ENCODE measurements at places on chromosomes 16 and 17.

DNA sequence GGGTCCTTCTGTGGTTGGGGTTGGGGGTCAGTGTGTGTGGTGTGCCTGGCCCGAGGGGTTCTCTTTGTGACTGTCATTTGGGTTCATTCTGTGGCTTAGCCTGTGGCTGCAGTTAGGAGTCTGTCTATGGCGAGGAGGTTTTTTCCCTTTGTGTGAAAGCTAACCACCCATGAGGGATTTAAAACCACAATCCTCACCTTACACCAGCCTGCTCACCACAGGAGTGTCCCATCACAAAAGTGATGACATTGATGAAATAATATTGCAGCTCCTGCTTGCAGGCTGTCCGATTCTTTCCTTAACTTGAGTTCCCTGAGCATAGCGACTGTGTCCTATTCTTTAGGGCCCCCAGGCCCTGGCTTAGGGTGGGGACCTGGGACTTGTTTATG, 113.6 kb downstream of the RAP1GAP2 start:
- no peak overlapping the region for H3K4me3 ChIP-seq
- H3K36me3 ChIP-seq = peaks cover 35% of the 10 kb centered on the region
- no peaks in the 10 kb centered on the region for H3K4me1 ChIP-seq
- no peaks in the 10 kb centered on the region for H3K27me3 ChIP-seq

GRCh38 chr17:50771991-50772785, 4.9 kb upstream of the ANKRD40CL start:
- H3K27me3 ChIP-seq = no peaks in the 10 kb centered on the region
- H3K4me3 ChIP-seq = no peak overlapping the region
- H3K27ac ChIP-seq = no peak overlapping the region
- H3K36me3 ChIP-seq = no peaks in the 10 kb centered on the region
- no peaks in the 10 kb centered on the region for H3K4me1 ChIP-seq

GRCh38 chr17:58333736-58334207, 5.2 kb upstream of the TSPOAP1 start:
- no peaks in the 10 kb centered on the region for H3K27me3 ChIP-seq
- H3K4me3 ChIP-seq = peak overlapping the region; percentile 98
- no peak for DNase-seq
- peak overlapping the region; percentile 98 for H3K27ac ChIP-seq
- H3K36me3 ChIP-seq = peaks cover 23% of the 10 kb centered on the region

DNA sequence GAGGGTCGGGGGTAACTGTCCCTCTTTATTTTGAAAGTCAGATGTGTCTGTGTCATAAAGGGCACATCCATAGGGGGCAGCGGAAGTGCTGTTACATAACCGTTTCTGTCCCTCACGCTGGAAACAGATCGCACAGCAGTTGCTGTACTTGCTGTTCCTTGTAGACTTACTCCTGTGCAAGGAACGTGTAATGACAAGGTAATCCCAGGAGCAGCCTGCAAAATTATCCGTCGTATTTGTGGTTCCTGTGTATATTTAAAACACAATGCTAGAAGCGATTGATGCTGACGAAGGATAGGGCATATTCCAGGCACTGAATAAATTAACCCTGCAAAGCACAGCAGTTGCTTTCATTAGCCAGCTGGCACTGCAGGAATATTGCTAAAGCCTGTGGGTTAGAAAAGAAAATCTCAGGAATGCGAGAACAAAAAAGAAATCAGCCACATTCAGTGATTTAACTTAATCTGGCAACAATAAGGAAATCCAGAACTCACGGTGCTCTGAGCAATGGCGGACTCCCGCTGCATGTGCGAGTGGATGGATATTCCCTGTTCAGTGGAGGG, 76.2 kb downstream of the SPECC1 start:
- H3K36me3 ChIP-seq = no peaks in the 10 kb centered on the region
- no peak overlapping the region for H3K4me3 ChIP-seq
- no peak overlapping the region for H3K27ac ChIP-seq
- no peaks in the 10 kb centered on the region for H3K4me1 ChIP-seq

GRCh38 chr17:60463157-60463835, 41.0 kb downstream of the CHCT1 start:
- no peak overlapping the region for H3K27ac ChIP-seq
- H3K36me3 ChIP-seq = peaks cover 56% of the 10 kb centered on the region
- DNase-seq = no peak
- H3K4me1 ChIP-seq = no peaks in the 10 kb centered on the region

DNA sequence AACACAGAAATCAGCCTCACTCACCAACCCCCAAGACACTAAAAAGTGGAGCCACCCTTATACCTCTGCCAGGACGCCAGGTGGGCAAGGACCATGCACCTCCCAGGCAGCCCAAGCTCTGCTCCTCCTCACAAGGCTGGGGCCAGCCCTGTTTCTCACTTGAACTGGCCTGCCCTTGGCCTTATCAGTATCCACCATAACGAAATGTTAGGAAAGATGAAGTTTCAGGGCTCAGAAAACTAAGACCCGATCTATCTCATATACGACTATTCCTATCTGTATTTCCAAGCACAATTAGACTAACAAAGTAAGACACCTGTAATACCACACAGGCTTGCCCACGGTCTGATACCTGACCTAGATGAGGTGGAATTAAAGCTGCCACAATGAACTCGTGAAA, 6.9 kb downstream of the FBXO31 start:
- peaks cover 9% of the 10 kb centered on the region for H3K4me1 ChIP-seq
- no peaks in the 10 kb centered on the region for H3K27me3 ChIP-seq
- no peak for DNase-seq
- H3K36me3 ChIP-seq = no peaks in the 10 kb centered on the region
- H3K27ac ChIP-seq = no peak overlapping the region
- no peak overlapping the region for H3K4me3 ChIP-seq

- no peak for DNase-seq
- H3K27ac ChIP-seq = no peak overlapping the region
- no peaks in the 10 kb centered on the region for H3K4me1 ChIP-seq
Measured at GRCh38 chr16:20866801-20867200, 33.4 kb downstream of the DCUN1D3 start.

GRCh38 chr17:50963139-50963538, 97.0 kb upstream of the TOB1 start:
- H3K4me3 ChIP-seq = no peak overlapping the region
- DNase-seq = no peak
- H3K27me3 ChIP-seq = no peaks in the 10 kb centered on the region
- no peak overlapping the region for H3K27ac ChIP-seq

GRCh38 chr16:3907586-3907985, 27.1 kb upstream of the CREBBP start:
- H3K27ac ChIP-seq = no peak overlapping the region
- no peak for DNase-seq
- no peaks in the 10 kb centered on the region for H3K36me3 ChIP-seq
- H3K4me3 ChIP-seq = no peak overlapping the region
- H3K4me1 ChIP-seq = no peaks in the 10 kb centered on the region

- H3K36me3 ChIP-seq = peaks cover 5% of the 10 kb centered on the region
- H3K27me3 ChIP-seq = no peaks in the 10 kb centered on the region
- no peak for DNase-seq
- no peak overlapping the region for H3K27ac ChIP-seq
Measured at GRCh38 chr16:86531641-86532525, 21.6 kb downstream of the FOXF1 start.

GRCh38 chr16:69494991-69495392, 70.6 kb downstream of the CYB5B start:
- no peaks in the 10 kb centered on the region for H3K4me1 ChIP-seq
- no peaks in the 10 kb centered on the region for H3K36me3 ChIP-seq
- no peak overlapping the region for H3K27ac ChIP-seq
- no peaks in the 10 kb centered on the region for H3K27me3 ChIP-seq

- H3K4me1 ChIP-seq = no peaks in the 10 kb centered on the region
- no peak overlapping the region for H3K4me3 ChIP-seq
- DNase-seq = no peak
Measured at GRCh38 chr17:10183931-10184930, 14.2 kb downstream of the GAS7 start.

- DNase-seq = no peak
- H3K27ac ChIP-seq = no peak overlapping the region
- H3K36me3 ChIP-seq = peaks cover 75% of the 10 kb centered on the region
- H3K27me3 ChIP-seq = no peaks in the 10 kb centered on the region
Measured at GRCh38 chr17:1882836-1883235, 53.0 kb downstream of the RPA1 start.

GRCh38 chr16:11263737-11264136, 5.4 kb downstream of the TNP2 start:
- no peak overlapping the region for H3K4me3 ChIP-seq
- DNase-seq = peak; percentile 8
- H3K27ac ChIP-seq = no peak overlapping the region
- no peaks in the 10 kb centered on the region for H3K36me3 ChIP-seq
- no peaks in the 10 kb centered on the region for H3K27me3 ChIP-seq

- H3K27me3 ChIP-seq = no peaks in the 10 kb centered on the region
- no peaks in the 10 kb centered on the region for H3K4me1 ChIP-seq
- no peak overlapping the region for H3K4me3 ChIP-seq
- no peak for DNase-seq
- H3K27ac ChIP-seq = no peak overlapping the region
- H3K36me3 ChIP-seq = no peaks in the 10 kb centered on the region
Measured at GRCh38 chr17:34874478-34874877, 86.8 kb downstream of the CCT6B start.

GRCh38 chr17:48314716-48315115, 115.3 kb downstream of the SKAP1 start:
- no peaks in the 10 kb centered on the region for H3K36me3 ChIP-seq
- H3K4me1 ChIP-seq = no peaks in the 10 kb centered on the region
- no peak for DNase-seq
- H3K27ac ChIP-seq = no peak overlapping the region
- H3K4me3 ChIP-seq = no peak overlapping the region
- H3K27me3 ChIP-seq = no peaks in the 10 kb centered on the region
